Stimulated activated CD8-positive, alpha-beta memory T cell treated with anti-CD3 and anti-CD28 coated beads, Interleukin-15, amount 100 ng/mL, for 4 hours (primary cell): ENCODE measurements at places on chromosomes 1 and 21.

DNA sequence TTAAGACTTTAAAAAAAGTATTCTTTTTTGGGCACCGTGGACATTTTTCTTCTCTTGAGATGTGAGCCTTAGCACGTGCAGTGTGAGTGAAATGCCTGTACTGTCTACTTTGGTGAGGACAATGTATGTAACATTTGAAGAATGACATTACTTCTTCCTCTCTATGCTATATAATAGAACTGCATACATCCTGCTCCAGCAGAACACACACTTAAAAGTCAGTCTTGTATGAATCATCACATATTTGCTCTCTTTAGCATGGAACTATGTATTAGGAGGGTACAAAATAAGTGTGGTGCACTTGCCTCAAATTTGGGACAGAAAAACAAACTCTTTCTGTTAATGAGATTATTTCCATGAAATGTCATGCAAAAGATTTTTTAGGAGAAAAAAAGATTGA is 358.4 kb upstream of the SGIP1 start:
- DNase-seq: no peak

GRCh38 chr1:185318431-185319138 is 1.5 kb upstream of the IVNS1ABP start:
- DNase-seq: no peak

DNA sequence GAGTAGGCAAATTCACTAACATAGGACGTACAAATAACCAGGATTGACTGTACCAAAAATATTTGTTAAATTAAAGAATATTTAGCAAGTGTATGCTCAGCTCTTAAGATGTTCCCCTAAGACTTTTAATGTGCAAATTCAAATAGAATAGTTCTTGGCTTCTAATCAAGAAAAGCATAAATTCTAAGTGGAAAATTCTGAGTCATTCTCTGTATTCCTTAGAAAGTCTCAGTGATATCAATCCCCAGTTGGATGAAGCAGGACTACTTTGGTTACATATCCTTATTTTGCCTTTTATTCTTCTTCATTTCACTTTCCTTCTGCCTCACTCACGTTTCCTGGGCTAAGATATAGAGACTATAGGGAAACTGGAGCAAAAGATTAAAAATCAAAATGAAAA is 130.2 kb downstream of the IFI44 start:
- DNase-seq: no peak

DNA sequence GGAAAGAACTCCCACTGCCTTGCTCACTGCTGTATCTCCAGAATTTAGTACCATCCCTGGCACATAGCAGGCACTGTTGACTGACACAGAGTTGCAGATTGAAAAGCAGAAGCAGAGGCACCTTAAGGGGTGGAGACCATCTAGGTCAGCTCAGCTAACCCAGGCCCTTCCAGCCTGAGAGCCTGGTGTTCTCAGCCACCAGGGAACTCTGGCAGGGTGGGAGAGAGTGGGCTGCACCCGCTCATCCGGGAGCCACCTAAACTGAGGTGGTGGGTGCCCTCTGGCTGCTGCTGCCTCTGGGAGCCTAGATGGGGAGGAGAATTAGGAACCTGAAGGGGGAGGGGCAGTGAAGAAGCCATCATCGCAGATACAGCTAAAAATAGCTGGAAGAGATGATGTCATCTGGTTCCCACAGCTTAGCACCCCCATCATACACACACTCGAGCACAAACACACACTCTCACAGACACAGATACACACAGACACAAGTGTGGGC is 1.5 kb upstream of the TSPAN1 start:
- DNase-seq: no peak

GRCh38 chr1:207871117-207871649 is 39.7 kb downstream of the CD34 start:
- no peak for DNase-seq

DNA sequence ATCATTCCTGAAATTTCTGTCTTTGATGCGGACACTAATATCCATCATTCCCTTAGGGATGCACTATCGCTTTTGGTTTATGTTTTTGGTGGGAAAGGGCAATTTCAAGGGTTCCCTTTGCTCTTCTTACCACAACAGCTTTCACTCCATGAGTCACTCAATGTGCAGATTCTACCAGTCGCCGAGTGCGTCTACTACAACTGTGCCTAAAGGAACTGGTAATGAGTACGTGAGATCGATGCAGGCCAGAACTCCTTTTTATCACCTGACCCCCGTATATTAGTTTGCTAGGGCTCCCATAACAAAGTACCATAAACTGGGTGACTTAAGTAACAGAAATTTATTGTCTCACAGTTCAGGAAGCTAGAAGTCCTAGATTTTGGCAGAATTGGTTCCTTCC is 27.5 kb upstream of the TMEM54 start:
- no peak for DNase-seq

- DNase-seq: no peak
Measured at GRCh38 chr21:45868488-45868887, 113.1 kb upstream of the COL6A1 start.

DNA sequence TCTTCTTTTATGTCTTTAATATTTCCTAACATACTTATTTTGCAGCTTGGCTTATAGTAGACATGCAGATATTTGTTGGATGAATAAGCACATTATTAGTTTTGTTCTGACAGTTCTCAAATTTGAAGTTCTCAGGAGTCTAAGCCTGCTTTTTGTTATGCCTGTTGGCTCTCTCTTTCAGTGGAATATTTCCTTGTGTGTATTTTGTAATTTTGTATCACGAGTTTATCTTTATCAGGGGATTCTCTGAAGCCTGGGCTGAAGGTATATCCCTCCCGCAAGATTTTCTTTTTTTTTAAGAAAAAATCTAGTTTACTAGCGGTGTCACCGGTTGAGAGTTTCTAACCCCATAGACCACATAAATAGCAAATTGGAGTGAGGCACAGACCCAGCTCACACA is 105.9 kb downstream of the RGL1 start:
- no peak for DNase-seq

- DNase-seq: no peak
Measured at GRCh38 chr1:204174958-204175357, 8.8 kb upstream of the REN start.

- no peak for DNase-seq
Measured at GRCh38 chr21:14616380-14617039, 70.4 kb upstream of the SAMSN1 start.

DNA sequence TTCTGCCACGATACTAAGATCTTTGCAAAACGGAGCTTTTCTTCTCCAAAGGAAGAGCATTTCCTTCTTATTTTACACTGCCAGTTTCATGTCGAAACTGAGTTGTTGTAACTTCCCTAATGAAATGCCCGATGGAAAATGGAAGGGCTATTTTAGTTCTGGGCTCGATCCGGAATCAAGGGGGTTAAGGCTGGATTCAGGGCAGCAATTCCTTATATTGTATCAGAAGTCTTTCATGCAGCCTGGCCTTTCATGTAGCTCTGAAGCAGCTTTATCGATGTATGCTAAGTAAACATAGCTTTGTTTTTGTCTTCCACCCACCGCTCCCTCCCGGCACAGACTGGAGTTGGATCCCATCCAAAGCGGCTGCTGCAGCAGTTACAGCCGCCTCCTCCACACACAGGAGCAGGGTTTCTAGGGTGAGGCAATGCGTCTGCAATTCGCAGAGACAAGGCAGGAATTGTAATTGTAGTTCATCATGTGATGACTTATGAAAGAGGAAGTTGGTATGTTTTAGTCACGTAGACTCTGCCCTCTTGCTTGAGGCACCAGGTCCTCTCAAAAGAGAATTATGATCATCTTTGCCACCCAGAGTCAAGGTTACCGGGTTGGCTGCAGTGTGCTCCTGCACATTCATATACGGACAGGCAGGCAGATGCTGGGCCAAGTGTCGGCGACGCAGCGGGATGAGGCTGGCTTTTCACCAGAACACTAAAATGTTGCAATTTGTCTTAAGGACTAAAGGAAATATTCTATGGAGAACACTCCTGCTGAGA is 2.6 kb upstream of the IRF2BP2 start:
- peak; percentile 50 for DNase-seq

GRCh38 chr1:165389609-165390008 is 33.1 kb upstream of the LMX1A start:
- DNase-seq: no peak

DNA sequence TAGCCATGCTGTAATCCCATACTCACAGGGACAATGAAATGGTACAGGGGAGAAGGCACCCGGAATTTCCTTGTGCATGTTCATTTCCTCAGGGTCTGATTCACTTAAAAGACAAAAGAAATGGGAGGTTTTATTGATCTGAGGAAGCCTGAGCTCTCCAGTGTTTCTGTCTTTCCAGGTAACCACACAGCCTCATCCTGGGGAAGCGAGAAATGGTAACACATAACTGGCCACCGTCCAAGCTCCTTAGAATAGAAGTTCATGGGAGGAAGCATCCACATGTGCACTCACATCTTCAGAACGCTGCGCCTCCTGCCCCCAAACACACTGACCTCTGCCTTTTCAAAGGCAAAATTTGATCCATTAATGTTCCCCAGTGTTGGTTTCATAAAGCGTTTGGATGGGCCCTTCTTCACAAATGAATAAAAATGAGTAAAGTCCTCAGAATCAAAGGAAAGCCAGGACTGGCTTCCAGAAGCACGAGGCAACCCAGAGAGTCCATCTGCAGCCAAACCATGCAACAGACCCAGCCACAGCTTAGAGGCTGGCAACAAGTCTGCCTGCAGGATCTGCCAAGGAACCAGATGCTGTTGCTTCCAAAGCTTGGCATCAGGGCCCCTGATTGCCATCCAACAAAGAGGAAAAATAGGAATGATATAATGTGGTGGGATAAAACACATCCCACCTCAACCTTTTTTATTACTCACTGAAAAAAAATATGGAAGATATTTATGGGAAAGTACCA is 120.3 kb downstream of the ZBTB18 start:
- DNase-seq: no peak

DNA sequence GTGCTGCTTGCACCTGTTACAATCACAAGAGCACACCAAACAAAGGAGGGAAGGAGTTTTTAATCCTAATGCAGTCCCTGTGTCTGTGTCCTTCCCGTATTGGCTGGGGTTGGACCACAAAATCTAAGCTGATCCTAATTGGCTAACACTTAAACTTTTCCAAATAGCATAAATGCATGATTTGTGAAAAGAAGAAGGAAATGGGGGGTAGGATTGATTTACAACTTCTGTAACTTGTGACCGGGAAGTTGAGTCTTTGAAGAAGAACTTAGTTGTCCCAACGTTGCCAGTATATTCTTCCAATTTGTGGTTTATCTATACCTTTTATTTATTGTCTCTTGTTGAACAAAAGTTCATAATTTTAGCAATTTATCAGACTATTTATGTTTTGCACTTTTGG is 11.8 kb upstream of the IPP start:
- DNase-seq: no peak

GRCh38 chr1:154476791-154477190 is 25.2 kb upstream of the TDRD10 start:
- no peak for DNase-seq

GRCh38 chr1:9606948-9607347 is 18.2 kb downstream of the TMEM201 start:
- no peak for DNase-seq

- no peak for DNase-seq
Measured at GRCh38 chr1:190049314-190049713, 428.4 kb downstream of the BRINP3 start.

GRCh38 chr21:38140207-38140903 is 116.4 kb upstream of the KCNJ15 start:
- DNase-seq: no peak

- no peak for DNase-seq
Measured at GRCh38 chr1:173113015-173113741, 62.4 kb upstream of the TNFSF18 start.

DNA sequence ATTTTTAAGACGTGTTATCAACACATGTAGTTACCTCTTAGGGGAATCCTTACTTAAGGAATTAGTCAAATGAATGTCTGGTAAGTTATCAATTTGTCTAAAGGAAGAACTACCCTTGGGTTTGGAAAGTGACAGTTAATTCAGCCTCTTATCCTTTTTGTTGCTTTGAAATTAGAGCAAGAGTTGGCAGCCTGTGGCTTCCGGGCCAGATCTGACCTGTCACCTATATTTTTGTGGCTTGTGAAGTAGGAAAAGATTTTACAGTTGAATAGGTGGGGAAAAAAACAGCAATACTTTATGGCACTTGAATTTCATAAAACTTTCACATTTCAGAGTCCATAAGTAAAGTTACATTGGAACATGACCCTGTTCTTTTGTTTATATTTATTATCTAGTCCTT is 5.5 kb downstream of the MRPS6 start:
- DNase-seq: no peak

DNA sequence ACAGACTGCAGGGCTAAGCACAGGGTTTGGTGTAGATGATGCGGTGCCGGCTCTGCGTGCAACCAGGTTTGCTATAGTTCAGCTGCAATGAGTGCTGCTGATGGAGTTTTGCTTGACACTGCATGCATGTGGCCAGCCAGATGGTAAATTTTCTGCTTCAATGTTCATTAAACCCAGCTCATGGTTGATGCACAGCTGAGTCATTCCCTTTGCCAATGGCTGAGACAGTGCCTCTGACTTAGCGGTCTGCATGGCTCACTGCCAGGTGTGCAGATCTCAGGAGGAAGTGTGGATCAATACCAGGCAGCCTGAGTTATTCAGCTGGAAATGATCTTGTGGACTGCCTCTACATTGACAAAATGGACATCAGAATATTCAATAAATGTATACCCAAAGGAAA is 172.7 kb upstream of the ZP4 start:
- DNase-seq: no peak

DNA sequence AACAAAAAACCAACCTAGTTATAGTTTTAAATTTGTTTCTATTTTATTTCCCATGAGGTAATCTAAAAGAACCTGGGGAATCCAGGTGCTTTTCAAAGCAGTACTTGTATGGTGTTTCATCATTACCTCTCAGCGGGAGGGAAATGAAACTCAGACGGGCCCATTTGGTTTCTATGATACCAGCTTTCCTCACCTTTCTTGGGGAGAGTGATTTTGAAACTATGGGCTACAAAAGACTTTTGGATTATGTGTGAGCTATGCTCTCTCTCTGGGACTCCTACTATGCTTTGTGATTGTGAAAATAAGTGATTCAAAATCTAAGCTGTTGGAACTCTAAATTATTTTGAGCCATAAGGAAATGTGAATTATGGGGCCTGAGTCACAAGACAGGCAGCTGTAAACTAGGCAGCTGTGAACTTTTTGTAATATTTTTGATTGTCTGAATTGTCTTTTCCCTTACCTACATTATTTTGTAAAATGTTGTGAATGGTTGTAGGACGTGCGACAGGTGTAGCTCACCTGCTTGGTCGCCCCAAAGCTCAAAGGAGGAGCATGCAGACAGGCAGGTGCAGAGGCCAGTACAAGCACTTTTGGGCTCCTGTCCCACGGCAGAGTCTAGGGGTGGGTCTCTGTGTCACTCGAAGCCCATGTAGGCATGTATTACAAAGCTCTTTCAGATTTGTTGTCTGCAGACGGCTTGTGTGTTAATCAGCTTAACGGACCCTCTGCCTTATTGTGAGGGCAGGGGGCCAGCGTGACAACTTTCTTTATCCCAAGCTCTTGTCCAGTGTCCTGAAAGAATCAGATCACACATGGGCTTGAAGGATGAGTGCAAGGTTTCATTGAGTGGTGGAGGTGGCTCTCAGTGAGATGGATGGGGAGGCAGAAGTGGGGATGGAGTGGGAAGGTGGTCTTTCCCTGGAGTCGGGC is 64.8 kb upstream of the BACH1 start:
- DNase-seq: no peak

- no peak for DNase-seq
Measured at GRCh38 chr21:34126269-34126668, 52.9 kb downstream of the MRPS6 start.
